ENCODE measurements at places on chromosomes 2 and 18. TPM values are rescaled to one million over a fixed set of nuclear protein-coding genes. Genes with fewer than 3 reads are reported as not detected.

DNA sequence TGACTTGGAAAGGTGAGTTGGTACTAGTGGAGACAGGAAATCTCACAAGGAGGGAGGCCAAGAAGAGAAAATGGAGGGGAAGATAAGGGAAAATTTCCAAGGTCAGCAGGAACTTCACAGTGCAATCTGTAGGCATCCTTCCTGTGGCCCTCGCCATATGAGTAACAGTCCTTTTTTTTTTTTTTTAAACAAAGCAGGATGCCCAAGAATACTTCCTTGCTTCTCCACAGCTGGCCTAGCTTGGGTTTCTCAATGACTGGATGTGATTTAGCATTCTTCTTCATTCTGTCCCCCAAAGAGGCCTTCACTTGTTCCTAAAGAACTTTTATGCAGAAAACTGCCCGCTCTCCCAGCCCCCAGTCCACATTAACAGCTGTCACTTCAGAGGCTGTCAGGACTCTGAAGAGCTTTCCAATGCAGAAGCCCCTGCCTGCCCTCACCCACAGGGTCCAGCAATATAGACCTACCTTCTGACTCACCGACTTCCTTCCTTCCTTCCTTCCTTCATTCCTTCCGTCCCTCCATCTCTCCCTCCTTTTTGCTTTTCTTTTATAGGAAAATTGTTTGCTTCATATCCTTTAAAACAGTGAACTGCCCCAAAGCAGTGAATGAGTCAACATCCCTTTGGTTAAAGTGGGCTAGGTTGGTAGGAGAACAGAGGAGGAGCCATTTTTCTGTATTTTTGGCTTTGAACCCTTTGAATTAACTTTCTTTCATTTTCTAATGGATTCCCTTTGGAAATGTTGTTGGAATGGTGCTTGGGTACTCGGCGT lies 172.0 kb downstream of the MGAT5 start:
- H3K36me3 ChIP-seq, result peaks cover 51% of the 10 kb centered on the region
- H3K4me1 ChIP-seq, result peaks cover 66% of the 10 kb centered on the region
- peaks cover 8% of the 10 kb centered on the region for H3K27me3 ChIP-seq
- peak overlapping the region; percentile 26 for H3K4me3 ChIP-seq

GRCh38 chr2:44109166-44109565 lies 59.5 kb upstream of the PPM1B start:
- H3K27me3 ChIP-seq, result no peaks in the 10 kb centered on the region
- H3K36me3 ChIP-seq, result no peaks in the 10 kb centered on the region
- H3K4me3 ChIP-seq, result no peak overlapping the region
- no peaks in the 10 kb centered on the region for H3K4me1 ChIP-seq
- H3K27ac ChIP-seq, result no peak overlapping the region

GRCh38 chr18:66729442-66730239 lies 125.8 kb upstream of the CDH19 start:
- no peaks in the 10 kb centered on the region for H3K4me1 ChIP-seq
- H3K36me3 ChIP-seq, result no peaks in the 10 kb centered on the region
- H3K27ac ChIP-seq, result no peak overlapping the region
- H3K27me3 ChIP-seq, result peaks cover 2% of the 10 kb centered on the region
- H3K4me3 ChIP-seq, result no peak overlapping the region

DNA sequence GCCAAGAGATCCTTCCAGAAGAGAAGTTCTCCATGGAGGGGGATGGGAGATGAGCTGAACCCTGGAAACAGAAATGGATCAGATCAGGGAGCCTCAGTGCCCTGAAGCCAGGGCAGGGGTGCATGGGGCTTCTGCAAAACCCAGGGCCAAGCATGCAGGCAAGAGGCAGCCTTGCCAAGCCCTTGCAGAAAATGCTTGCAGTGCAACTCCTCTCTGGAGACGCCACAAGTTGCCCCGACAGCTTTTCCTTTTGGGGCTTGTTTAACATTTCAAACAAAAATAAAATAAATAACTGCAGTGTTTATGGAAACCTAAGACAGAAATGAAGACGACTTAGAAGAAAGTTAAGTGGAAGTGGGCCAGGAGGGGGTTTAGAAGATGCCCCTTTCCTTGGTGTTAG lies 177.5 kb upstream of the TNP1 start:
- H3K27me3 ChIP-seq, result peaks cover 3% of the 10 kb centered on the region
- no peak overlapping the region for H3K4me3 ChIP-seq
- no peaks in the 10 kb centered on the region for H3K4me1 ChIP-seq
- no peak overlapping the region for H3K27ac ChIP-seq
- no peaks in the 10 kb centered on the region for H3K36me3 ChIP-seq
- no peak for DNase-seq

GRCh38 chr2:144156736-144157640 lies 362.9 kb downstream of the ZEB2 start:
- H3K36me3 ChIP-seq, result no peaks in the 10 kb centered on the region
- H3K4me3 ChIP-seq, result no peak overlapping the region
- no peak overlapping the region for H3K27ac ChIP-seq
- no peaks in the 10 kb centered on the region for H3K27me3 ChIP-seq

DNA sequence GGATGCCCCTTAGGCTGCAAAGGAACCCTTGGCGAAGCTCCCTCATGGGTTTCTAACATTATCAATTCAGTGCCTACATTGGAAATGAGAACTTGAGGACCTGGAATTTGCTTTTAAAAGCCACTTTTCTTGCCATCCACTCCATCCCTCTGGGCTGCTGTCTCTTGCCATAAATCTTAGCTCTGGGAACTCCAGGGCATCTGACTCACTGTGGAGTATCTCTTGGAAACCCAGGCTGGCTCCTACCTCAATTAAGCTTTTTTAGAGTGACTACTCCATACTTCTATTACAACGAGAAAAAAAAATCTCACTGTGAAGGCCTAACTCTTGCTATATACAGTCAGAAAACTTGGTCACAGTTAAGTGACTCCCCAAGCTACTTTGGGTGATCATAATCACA lies 227.2 kb upstream of the SETBP1 start:
- H3K36me3 ChIP-seq, result no peaks in the 10 kb centered on the region
- no peak overlapping the region for H3K27ac ChIP-seq
- no peak overlapping the region for H3K4me3 ChIP-seq
- no peak for DNase-seq

C1QL2 gene
- not detected for total RNA-seq

ALLC gene
- total RNA-seq, result 0.26 TPM

IL1RN gene
- not detected for total RNA-seq

Data from endothelial cell (in vitro differentiated cells).